ENCODE measurements at places on chromosomes 6 and 20. TPM values are rescaled to one million over a fixed set of nuclear protein-coding genes. Genes with fewer than 3 reads are reported as not detected.

Gene PPDPF
- total RNA-seq = 256 TPM

Gene CPXM1
- total RNA-seq = not detected

Gene ACTL10
- total RNA-seq = 2.8 TPM

Gene ADTRP
- not detected for total RNA-seq

Gene BPIFB2
- not detected for total RNA-seq

Gene ANGPT4
- total RNA-seq = not detected

Gene CASS4
- total RNA-seq = 0.04 TPM

Gene NTSR1
- 10.6 TPM for total RNA-seq

Gene NKAPL
- total RNA-seq = not detected

Gene FAM83B
- 0.07 TPM for total RNA-seq

Gene TTK
- total RNA-seq = 39.0 TPM

Gene SCRT2
- total RNA-seq = not detected

DNA sequence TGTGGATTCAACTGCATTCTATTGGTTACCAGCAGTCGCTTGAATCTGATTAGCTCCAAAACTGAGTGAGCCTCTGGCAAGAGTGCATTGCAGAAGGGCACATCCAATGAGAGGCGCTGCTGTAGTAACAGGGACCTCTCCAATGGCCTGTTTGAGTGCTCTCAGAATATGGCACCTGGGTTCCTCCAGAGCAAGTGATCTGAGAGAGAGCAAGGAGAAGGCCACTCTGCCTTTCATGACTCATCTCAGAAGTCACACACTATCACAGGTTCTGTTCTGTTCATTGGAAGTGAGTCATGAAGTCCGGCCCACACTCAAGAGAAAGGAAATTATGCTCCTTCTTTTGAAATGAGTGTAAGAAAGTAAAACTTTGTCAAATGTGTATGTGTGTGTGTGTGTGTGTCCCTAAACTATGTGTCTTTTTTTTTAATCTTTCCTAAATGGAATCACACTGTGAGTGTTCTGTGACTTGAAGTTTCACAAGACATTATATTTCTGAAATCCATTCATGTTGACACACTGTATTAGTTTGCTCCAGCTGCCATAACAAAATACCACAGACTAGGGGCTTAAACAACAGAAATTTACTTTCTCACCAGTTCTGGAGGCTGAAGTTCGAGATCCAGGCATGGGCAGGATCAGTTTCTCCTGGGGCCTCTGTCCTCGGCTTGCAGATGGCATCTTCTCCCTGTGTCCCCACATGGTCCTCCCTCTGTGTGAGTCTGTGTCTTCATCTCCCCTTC, 138.3 kb upstream of the CDYL start:
- DNase-seq = peak; percentile 69

DNA sequence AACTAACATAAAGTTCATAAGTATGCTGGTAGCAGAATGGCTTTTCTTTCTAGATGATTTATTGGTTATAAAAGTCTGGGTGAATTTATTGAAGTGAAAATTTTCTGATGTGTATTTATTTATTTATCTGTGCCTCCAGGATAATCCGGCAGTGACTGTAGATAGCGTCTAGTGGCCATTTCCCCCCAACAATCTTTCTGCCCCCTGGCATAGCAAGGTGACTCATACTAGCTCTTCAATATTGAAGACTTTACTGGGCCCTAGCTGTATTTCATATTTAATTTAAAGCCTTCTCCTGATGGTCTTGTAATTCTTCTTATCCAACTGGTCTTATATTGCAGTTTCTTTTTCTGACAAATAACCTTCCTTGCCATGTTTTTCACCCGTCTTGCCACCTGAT, 154.1 kb upstream of the SGK1 start:
- DNase-seq = no peak

DNA sequence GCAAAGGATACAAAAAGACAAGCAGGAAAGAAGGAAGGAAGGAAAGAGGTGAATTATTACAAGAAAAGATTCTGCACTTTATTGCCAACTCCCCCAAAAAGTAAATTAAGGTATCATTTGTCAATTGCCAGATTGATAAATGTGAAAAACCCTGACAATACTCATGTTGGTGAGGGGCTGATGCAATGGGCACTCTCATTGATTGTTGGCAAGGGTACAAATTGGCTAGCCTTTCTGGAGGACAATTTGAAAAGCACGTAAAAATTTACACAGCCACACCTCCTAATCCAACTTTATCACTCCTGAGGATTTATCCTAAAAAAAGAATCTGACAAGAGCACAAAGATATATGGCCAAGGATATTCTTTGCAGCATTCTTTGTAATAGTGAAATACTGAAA, 47.7 kb downstream of the SCML4 start:
- DNase-seq = no peak

GRCh38 chr6:35078226-35078850, 62.8 kb downstream of the TCP11 start:
- DNase-seq = no peak

DNA sequence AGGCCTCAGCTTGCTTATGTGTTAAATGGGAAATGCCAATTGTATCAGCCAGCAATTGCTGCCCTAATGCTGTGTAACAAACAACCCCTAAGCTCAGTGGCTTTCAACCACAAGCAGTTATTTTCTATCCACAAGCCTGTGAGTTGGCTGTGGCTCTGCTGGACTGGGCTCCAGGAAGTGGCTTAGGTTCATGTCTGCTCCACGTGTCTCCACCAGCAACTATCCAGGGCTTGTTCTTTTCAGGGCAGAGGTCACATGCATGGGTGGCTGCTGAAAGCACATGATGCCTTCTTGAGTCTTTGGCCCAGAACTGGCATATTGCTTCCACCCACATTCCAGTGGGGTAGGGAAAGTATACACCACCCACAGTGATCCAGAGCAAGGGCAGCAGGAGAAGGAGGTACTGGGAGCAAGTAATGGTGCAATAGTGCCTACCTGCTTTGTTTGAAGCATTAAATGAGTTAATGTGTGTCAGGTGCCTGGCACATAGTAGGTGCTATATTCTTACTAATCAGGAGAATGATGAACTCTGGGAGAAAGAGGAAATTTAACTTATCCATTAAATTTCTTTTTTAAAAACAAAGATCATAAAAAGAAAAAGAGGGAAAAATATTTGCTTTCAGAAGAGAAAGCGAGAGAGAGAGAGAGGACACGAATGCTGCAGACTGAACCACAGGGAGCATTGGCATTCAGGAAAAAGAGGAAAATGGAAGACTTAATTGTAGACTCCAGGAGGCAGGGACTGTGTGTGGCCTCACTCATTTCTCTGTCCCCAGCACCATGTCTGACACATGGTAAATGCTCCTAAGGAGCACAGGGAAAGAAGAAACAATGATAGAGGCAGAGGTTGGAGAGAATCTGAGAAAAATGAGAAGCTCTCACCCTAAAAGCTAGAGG, 25.2 kb upstream of the RNF24 start:
- peak; percentile 23 for DNase-seq

GRCh38 chr20:10643560-10643873, 30.3 kb downstream of the JAG1 start:
- no peak for DNase-seq

- no peak for DNase-seq
Observed at GRCh38 chr20:31861135-31861384, 9.3 kb downstream of the DUSP15 start.

DNA sequence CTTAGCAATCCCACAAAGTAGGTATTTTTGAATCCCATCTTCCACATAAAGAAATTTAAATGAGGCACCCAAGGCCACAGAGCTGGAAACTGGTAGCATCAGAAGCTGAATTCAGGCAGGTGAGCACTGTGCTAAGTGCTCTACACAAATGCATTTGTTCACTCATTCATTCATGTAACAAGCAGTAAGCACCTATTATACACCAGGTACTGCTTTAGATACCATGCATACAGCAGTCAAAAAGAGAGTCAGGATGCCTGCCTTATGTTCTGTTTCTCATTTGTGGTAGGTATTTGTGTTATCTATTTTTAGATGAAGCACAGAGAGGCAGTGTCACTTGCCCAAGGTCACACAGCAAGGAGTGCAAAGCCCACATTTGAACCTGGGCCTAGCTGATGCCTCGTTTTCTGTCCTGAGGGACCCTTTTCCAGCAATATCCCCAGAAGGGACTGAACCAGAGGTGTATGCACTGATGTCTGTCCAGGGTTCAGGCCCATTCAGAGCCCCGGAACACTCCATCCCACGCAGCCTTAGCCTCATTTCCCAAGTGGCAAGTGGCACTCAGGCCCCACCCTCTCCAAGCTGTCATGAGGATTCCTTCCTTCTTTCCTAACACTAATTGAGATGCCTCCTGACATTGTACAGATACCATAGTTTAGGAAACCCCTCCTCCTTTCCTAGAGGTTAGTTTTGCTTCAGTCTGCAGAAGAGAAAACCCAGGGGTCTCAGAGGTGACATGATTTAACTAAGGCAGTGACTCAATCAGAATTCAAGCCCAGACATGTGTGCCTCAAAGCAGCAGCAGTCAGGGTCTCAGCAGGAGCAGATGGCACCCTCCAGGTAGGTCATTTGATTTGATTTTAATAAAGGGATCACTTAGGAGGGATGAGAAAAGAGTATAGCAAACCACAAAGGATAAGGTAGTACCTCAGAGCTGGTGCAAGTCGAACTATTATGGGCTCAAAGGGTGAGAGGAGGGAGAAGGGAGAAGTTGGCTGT, 61.2 kb upstream of the SIRPA start:
- DNase-seq = no peak

DNA sequence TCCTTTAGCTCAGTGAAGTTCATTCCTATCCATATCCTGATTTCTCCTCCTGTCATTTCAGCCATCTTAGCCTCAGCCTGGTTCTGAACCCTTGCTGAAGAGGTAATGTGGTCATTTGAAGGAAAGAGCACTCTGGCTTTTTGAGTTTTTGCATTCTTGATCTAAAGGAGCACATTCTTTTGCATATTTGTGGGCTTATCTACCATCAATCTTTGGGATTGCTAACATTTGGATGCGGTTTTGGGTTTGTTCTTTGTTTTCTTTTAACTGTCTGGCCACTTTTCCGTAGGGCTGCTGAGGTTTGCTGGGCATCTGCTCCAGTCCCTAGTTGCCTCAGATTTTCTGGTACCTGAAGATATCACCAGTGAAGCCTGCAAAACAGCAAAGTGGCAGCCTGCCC, 238.3 kb downstream of the EPM2A start:
- DNase-seq = no peak

DNA sequence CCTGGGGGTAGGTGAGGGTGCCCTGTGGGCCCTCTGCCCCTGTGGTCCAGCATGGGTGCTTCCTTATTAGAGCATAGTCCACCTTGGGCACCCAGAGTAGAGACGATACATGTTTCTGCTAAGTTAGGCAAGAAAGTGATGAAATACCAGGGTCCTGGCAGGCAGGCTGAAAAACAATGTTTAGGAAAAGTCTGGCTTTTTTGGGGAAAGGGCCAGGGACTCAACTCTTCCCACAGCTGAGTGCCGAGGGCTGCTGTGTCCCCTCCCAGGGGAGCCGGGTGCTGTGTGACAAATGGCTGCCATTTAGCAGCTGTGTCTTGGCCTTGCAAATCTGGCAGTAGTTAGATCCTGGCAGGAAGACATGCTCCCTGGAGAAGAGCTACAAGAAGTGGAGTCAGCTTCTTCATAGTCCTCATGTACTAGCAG, 61.5 kb downstream of the RREB1 start:
- DNase-seq = no peak

- DNase-seq = no peak
Observed at GRCh38 chr20:1281279-1282057, 15.4 kb downstream of the SNPH start.

DNA sequence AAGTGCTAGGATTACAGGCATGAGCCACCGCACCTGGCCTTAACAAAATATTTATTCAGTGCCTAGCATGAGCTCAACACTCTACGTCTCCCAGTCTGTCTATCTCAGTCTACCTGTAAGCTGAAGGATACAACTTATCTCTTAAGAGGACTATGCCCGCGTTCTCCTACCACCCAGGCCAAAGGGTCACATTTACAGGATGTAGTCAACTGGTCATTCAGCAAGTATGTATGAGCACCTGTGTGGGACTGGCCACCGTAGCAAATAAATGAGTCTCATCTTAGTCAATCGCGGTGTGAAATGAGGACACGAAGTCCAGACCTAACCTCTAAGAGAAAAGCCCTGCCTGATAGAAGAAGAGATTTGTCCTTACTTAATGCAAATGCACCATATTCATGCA, 49.9 kb downstream of the MUC22 start:
- peak; percentile 82 for DNase-seq

- DNase-seq = peak; percentile 9
Observed at GRCh38 chr6:112831022-112831421, 483.9 kb downstream of the RFPL4B start.

GRCh38 chr6:159875194-159875593, 15.6 kb upstream of the MAS1 start:
- DNase-seq = no peak

DNA sequence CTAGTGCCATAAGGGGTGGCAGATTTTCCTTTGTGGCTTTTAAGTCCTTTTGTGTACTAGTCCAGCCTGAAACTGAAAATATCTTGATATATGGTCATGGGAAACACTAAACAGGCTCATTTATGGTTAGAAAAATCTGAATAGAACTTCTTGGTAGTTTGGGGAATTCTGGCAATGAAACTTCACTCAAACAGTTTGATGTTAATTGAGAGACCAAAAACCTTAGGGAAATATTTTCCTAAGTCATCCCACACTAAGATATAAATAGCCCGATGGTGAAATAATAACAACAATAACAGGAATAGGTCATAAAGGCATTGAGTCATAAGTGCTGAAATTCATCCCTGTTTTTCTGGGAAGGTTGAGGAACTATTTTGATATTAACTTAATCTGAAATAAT, 146.2 kb upstream of the SMLR1 start:
- no peak for DNase-seq

- DNase-seq = peak; percentile 83
Observed at GRCh38 chr6:30396833-30397479, 52.0 kb downstream of the RPP21 start.
